Calu3 (cell line): ENCODE measurements at places on chromosomes 13 and 19. TPM values are rescaled to one million over a fixed set of nuclear protein-coding genes. Genes with fewer than 3 reads are reported as not detected.

GRCh38 chr19:16198370-16198651 is 600 bp downstream of the AP1M1 start:
- peaks cover 16% of the 10 kb centered on the region for H3K4me1 ChIP-seq
- H3K4me3 ChIP-seq, result peak overlapping the region; percentile 81
- peaks cover 28% of the 10 kb centered on the region for H3K36me3 ChIP-seq
- no peak for DNase-seq
- no peaks in the 10 kb centered on the region for H3K27me3 ChIP-seq

- DNase-seq, result no peak
- no peaks in the 10 kb centered on the region for H3K36me3 ChIP-seq
- no peak overlapping the region for H3K27ac ChIP-seq
- H3K4me1 ChIP-seq, result peaks cover 7% of the 10 kb centered on the region
Measured at GRCh38 chr13:73290844-73291243, 232.0 kb downstream of the KLF5 start.

The LSR gene
- 494 and 609 TPM in 2 replicates for total RNA-seq

The LHFPL6 gene
- 0.42 TPM in 1 of 2 replicates, not detected in the other for total RNA-seq

The ZNF792 gene
- total RNA-seq, result 9.1 and 9.3 TPM in 2 replicates
